KBM-7 (cell line): ENCODE measurements at places on chromosomes 2 and 18.

- no peak for DNase-seq
These were observed 25.3 kb downstream of the MBP start for GRCh38 chr18:77107292-77107691.

GRCh38 chr18:72171596-72171995 is 372.5 kb downstream of the CBLN2 start:
- DNase-seq, result no peak

DNA sequence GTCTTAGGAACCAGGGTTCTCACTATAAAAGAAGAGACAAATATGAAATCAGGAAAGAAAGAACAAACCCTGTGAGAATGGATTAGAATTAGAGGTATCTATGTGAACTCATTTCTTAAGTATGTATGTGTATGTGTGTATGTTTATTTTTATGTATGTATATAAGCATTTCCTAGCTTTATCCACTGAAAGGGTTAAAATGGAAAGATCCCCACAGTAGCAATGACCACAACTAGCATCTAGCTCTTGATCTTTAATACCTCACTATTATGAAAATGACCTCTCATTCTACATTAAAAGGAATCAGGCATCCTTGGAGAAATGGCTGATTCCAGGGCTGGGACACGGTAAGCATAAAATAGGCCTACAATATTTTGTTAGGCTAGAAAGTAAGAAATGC is 31.6 kb downstream of the RTN4 start:
- DNase-seq, result no peak

DNA sequence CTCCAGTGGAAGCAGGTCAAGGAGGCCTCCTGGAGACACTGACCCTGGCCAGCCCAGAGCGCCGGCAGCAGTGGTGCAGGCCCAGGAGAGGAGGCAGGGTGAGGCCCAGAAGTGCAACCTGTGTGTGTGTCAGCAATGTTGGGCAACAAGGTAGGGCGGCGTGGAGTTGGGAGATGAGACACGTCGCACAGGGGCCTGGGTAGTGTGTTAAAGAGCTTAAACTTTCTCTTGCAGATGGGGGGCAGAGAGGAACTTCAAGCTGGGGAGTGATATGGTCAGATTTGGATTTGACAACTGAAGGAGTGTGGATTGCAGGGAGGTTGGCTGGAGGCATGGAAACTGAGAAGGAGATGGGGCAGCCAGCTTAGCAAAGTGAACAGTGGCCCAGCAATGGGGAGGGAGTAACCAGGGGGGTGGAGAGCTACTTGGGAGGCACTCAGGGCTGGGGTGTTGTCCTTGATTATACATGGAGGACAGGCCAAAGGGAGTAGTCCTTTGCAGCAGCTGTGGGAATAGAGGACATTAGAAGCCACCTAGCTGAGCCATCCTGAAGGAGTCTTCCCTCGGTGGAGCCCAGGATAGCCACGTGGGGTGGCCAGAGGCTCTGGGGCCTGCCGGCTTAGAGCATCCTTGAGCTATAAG is 278.6 kb upstream of the HS6ST1 start:
- no peak for DNase-seq

DNA sequence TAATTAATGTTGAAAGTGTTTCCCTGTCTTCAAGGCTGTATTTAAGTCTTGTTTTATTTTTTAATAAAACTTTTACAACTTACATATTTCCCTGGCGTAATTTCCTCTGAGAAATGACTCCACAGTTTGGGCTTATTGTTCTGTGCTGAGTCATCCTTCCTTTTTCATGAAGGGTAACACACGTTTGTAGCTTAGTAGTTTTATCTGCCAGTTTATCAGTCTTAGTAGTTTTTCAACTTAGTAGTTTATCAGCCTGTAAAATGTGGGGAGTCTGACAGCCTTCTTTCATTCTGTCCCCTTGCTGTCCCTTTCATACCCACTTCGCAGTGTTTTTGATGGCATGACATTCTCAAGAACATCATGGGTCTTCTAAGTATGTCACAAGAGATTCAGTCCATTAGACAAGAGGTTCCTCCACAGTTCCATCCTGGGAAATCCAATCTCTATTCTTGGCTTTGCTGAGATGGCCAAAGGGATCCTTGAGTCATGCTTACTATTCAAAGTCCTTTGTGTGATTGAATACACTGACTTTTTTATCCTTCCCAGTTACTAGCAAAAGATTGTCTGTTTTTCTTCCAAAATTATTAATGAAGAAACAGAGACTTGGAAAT is 60.0 kb upstream of the SGPP2 start:
- DNase-seq, result peak; percentile 33

DNA sequence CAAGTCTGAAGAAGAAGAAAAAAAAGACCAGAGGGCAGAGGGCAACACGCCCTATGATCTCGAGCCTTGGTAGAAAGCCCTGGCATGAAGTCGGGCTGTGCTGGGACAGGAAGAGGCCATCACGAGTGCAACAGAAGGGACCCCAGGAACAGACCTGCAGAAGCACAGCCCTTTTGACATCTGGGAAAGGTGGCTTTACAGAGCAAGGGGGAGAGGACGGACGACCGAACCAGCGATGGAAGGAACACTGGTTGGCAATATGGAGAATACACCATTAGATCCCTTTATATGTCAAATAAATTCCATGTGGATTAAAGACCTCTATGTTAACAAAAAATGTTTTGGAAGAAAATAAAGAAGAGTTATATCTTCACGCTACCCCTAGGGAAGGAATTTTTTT is 10.7 kb downstream of the KIF1A start:
- no peak for DNase-seq

DNA sequence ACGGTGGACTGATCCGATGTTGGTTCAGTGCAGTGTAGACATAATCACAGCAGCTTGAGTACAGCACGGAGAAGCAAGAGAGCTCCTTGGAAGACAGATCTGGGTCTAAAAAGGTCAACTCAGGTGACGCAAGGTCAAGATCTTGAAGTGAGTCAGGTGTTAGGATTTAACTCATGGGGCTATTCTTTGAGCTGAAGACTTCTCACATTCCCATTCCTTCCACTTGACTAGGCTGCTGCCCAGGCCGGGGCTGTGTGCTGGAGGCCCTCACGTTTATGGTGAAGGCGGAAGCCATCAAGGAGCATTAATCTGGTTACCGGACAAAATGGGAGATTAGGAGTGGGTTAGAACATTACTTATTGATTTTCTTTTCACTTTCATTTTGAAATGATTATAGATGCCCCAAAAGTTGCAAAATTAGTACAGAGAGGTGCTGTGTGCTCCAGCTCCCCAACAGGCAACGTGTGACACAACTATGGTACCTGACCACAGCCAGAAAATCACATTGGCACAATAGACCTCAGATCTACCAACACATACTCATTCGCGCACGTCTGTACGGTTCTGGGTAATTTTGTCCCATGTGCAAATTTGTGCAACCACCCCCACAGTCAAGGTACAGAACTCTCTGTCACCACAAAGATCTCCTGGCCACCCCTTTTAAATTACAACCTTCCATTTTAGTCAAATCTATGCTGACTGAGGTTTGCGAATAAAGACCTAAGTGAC is 77.6 kb upstream of the SEC11C start:
- no peak for DNase-seq

DNA sequence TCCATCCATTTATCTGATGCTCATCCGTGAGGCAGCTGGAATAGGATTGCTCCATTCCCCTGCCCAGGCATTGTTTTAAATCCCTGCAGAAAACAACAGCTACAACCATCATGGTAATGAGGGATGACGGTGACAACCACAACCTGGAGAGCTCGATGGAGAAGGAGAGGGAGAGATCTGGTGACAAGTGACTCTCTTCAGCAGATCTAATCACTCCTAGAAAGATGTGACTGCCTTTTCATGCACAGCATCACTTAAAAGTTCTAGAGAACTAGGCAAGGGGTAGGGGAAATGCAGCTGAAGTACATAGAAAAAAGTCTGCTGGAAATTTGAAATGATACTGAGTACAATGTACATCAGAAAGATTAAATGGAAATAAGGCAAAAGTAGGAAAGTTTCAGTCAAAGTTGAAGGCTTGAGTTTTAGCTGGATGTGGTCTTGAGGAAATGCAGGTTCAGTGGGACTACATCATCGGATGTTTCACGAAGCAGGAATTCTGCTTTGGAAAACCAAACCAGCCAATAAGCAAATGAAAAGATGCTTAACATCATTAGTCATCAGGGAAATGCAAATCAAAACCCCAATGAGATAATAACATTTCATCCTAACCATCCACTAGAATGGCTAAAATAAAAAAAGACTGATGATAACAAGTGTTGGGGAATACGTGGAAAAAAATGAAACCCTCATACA is 6.8 kb upstream of the ARHGAP25 start:
- DNase-seq, result no peak

DNA sequence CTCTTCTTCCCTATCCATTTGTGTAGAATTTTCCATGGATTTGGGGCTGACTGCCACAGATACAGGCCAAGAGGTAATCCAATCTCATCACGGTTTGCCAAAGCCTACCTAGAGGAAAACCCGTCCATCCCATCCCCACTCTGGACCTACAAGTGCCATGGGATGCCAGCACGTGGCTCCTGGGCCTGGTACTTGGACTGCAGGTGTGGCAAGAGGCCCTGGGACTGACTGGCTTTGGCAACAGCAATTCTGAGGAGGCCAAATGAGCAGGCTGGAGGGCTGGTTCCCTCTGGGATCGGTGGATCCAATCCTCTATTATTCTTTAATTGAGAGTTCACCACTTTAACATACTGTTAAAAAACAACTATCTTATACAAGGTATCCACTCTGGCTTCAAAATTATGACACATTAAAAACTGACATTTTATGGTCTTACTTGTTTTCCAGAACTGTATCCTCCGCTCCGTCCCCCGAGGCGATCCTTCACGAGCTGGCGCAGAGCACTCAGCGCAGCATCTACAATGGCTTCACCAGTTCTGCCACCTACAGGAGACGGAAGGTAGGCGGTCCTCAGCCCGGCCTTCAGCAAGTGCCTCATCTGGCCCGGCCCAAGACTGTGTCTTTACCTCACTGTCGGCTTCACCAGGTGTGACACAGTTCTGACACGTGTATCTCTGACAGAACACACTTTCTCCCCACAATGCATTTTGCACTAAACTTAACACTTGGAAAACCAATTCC is 19.8 kb downstream of the PDIA6 start:
- no peak for DNase-seq

DNA sequence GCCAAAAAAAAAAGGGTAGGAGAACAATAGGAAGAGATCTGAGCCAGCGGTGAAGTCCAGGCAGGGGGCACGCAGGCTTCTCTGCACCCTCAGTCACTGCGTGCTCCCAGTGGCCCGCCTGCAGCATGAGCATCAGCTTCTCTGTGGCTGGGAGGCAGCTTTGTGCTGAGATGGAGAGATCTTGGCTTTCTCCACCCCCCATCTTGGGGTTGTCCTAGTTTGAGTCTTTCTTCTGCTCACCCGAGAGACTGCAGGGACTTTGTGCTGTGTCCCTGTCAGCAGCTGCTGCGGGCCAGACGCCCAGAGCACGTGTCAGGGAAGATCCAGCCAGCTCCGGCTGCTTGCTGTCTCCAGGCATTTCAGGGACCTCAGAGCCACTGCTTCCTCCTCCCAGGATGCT is 20.3 kb downstream of the TRAPPC12 start:
- no peak for DNase-seq

DNA sequence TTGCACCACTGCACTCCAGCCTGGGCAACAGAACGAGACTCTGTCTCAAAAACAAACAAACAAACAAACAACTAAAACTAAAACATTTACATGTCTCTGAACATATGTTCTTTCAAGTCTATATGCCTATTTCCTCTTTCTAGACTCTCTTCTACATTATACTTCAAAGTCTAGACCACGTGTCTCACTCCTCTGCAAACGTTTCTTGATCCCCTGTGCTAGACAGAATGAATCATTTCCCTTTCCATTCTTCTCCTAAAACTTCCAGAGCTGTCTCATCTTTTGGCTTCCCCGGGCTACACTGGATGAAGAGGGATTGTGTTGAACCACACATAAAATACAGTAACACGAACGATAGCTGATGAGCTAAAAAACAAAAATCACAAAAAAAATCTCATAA is 67.1 kb downstream of the BAZ2B start:
- DNase-seq, result peak; percentile 57

DNA sequence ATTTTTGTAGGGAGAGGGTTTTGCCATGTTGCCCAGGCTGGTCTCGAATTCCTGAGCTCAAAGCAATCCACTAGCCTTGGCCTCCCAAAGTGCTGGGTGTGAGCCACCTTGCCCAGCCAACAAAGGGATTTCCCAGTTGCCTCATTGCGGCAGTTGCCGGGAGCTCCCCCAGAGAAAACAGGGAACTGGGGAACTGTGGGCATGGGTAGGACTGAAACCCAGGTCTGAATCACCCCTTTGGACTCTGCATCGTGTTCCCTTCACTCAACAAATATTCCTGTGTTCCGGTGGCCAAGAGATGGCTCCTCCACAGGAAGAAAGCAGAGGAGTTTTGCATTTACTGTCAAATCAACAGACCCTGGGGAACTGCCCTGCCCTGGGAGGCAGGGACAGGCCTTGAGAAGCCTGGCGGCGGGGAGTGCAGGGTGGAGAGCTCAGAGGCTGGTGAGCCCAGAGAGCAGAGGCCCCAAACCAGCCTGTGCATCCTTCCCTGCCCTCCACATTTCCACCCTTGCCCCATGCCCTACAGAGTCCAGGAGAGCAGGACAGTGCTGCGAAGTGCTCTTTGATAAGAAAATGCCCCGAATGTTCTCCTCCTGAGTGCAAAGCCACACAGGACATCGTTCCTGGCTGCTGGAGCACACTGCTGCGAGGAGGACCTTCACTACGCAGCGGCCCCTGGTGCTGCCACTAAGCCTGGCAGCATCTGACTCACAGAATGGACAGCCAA is 24.9 kb downstream of the MYO7B start:
- no peak for DNase-seq

- DNase-seq, result no peak
These were observed 10.1 kb downstream of the TWIST2 start for GRCh38 chr2:238857959-238858358.
